Stimulated activated CD4-positive, alpha-beta T cell treated with anti-CD3 and anti-CD28 coated beads, Interleukin-2, amount 100 ng/mL, for 4 hours (primary cell): ENCODE measurements at places on chromosomes 1 and 21.

- DNase-seq, result no peak
These were observed 404.9 kb downstream of the LTN1 start for GRCh38 chr21:28587748-28588147.

DNA sequence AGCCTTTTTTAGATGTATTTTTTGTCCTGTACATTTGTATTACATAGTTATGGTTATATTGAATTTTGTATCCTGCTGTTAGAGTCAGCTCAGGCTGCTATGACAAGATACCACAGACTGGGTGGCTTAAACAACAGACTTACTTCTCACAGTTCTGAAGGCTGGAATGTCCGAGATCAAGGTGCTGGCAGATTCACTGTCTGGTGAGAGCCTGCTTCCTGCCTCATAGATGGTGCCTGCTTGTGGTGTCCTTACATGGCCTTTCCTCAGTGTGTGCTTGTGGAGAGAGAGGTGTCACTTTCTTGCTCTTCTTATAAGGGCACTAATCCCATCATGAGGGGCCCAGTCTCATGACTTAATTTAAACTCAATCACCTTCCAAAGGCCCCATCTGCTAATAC is 23.1 kb upstream of the MYSM1 start:
- DNase-seq, result no peak

DNA sequence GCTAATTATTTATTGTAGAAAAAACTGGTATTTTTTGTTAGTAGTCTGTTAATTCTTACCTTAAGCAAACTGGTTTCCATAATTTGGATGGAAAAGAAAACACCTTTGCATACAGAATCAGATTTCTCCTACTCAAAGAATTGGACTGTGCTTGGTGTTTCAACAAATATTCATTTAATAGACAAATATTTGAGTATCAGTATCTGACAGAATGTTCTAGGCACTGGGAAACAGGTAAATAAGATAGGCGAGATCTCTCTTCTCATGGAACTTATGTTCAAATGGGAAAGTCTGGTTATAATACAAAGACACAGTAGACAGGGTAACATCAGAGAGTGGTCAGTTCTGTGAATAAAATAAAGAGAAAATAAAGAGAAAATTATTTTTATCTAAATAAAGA is 119.9 kb downstream of the NOS1AP start:
- no peak for DNase-seq

DNA sequence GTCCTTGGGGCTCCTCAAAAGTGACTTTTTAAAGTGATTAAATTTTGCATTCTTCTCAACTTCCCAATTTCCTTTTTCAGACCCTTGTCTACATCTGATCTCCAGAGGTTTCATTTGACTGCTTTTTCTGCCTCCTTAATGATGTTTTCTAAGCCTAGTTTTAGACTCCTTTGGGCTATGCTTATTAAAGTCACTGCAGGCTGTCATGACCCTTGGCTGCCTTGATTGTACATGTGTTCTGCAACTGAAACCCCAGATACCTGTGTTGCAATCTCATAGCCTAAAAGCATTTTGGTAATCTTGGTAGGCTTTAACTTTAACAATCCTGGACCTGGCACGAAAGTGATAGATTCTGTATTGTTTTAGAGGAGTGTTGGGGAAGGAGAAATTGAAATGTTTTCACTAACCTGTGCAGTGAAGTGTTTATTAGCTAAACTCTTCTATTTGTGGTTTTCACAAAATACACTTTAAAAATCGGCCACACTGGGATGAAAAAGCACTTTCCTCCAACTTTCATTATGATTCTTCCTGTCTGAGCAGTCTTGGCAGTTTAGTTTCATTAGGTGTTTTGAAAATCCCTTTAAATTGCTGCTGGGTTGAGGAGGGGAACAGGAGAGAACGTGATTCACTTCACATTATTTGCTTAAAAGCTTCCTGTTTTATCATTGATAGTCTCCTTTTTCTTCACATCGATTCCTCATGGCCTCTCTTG is 4.9 kb downstream of the MACO1 start:
- DNase-seq, result no peak

DNA sequence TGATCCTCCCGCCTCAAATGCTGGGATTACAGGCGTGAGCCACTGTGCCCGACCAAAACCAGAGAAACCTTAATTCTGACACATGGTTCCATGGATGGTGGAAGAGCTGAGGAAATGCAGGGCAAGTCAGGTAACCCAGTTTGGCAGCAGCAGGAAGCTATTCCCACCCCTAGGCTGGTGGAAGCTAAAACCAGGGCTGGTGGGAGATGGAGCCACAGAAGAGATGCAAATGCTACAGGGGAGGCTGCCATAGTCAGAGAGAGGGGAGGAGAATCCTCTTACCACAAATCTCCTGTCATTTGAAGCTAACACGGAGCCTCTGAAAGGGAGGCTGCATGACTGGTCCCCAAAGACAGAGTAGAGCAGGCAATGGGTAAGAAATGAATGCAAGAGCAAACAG is 4.1 kb upstream of the CDC42BPA start:
- no peak for DNase-seq

GRCh38 chr21:27633631-27634030 is 666.7 kb upstream of the ADAMTS5 start:
- no peak for DNase-seq

- no peak for DNase-seq
These were observed 104.5 kb downstream of the PTBP2 start for GRCh38 chr1:96825950-96826576.
